Hypothalamus (tissue), 51 donors: ENCODE measurements at places on chromosomes 13 and 19.

GRCh38 chr19:15788594-15789270, 1.3 kb downstream of the OR10H5 start:
- DNase-seq = no peak

GRCh38 chr19:15671891-15672579, 852 bp upstream of the CYP4F12 start:
- no peak for DNase-seq

- no peak for DNase-seq
Measured at GRCh38 chr19:8585894-8586750, 8.9 kb upstream of the MYO1F start.

GRCh38 chr19:4660181-4660791, 9.9 kb downstream of the MYDGF start:
- no peak for DNase-seq

DNA sequence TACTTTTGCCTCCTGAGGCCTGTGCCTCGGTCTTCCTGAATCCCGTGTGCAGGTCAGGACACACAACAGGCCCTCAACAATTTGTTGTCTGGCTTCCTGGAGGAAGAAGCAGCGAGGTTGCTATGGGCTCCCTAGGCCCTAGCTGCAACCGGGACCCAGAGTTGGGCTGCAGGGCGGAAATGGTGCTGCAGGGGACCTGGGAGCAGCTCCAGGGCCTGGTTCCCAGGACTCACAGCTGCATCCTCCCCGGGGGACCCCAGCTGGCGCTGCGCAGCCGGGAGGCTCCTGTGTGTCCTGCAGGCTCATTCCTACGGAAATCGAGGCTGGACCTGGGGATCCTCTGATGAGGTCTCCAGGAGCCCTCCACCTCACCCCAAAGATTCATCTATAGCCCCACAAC, 999 bp upstream of the TNFAIP8L1 start:
- no peak for DNase-seq

DNA sequence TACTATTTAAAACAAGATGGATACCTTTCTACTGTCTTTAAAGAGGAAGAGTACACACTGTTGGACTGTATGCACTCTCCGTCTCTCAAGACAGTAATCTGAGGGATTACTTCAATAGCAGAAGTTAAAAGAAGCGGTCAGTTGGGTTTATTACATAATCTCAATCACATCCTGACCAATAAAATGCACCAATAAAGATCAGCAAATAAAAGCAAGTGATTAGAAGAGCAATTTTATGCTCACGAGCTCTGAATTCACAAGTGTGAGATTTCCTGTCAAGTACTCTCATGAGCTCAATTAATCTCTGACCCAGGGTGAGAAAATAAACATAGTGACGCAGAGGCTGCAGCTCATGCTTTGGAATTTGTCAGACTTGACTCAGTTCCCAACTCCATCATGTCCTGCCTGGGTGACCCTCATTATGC, 12.2 kb downstream of the ABCC4 start:
- no peak for DNase-seq

GRCh38 chr13:73708393-73708985, 425.7 kb downstream of the KLF12 start:
- no peak for DNase-seq

DNA sequence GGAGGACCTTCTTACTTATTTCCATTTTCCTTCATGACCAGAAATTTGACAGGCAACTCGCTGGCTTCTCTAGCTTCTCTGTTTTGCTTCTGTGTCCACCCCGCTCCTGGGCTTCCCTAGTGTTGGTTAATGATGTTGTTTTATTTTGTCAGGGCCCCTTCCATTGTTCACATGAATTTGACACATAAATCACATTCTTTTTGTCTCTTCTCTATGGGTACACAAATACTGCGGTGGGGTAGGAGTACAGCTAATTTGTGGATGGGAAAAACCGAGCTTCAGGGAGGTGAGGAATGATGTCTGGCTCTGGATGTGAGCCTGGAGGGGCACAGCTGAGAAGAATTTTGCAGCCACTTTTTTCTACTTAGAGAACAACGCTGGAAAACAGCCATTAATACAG, 199.8 kb downstream of the DNAJC15 start:
- DNase-seq = no peak

- no peak for DNase-seq
Measured at GRCh38 chr13:104389691-104390090, 1323.5 kb upstream of the SLC10A2 start.

DNA sequence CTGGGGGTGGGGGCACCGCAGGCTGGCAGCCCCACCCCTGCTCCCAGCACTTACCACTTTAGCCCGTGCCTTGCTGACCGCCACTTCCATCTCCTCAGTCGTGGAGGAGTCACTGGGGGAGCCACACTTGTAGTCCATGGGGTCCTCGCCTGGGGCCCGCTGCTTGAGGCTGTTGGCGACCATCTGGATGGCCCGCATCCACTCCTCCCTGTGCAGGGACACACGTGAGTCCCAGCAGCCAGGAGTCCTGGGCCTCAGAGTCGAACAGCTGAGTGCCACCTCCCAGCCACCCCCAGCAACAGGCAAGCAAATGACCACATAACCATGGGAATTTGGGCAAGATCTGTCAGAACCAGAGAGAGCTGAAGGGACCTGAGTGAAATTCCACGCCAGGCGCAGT, 16.0 kb upstream of the CCNP start:
- DNase-seq = no peak

DNA sequence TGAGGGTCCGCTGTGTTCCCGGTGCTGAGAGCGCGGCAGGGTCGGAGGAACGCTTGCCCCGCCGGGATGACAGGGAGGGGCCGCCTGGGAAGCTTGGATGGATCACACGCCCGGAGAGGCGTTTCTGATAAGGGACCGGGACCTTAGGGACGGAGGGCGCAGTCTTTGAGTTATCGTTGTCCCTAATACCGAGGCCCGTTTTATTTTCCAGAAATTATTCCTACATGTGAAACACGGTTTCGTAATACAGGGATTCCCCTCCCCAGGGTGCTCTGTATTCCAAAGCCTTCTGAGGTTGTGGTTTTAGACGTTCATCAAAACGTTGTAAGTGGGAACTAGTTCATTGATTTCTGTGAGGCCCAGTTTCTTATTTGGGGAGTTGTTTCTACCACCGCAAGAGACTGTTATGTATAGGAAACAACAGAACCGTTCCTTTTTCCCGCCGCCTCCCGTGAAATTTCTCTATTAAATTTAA, 752 bp downstream of the PDCD5 start:
- DNase-seq = no peak

DNA sequence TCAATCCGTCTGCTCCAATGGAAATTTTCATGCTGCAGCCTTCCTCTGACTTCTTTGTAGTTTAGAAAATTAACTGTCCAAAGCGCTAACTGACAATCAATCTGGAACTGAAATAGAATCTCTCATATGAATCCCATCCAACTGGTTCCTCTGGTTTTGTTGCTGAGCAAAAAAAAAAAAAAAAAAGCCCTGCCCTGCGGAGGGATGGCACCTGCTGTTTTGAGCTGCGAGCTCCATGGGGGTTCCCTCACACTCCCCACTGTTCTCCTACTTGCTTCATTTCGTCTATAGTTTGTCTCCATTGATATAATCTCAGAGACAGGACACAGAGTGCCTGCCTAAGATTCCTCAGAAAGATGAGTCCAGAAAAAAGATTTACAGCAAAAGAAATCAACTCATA, 33.4 kb downstream of the FAAP24 start:
- no peak for DNase-seq

GRCh38 chr19:53594811-53595509, 36.8 kb upstream of the DPRX start:
- no peak for DNase-seq

DNA sequence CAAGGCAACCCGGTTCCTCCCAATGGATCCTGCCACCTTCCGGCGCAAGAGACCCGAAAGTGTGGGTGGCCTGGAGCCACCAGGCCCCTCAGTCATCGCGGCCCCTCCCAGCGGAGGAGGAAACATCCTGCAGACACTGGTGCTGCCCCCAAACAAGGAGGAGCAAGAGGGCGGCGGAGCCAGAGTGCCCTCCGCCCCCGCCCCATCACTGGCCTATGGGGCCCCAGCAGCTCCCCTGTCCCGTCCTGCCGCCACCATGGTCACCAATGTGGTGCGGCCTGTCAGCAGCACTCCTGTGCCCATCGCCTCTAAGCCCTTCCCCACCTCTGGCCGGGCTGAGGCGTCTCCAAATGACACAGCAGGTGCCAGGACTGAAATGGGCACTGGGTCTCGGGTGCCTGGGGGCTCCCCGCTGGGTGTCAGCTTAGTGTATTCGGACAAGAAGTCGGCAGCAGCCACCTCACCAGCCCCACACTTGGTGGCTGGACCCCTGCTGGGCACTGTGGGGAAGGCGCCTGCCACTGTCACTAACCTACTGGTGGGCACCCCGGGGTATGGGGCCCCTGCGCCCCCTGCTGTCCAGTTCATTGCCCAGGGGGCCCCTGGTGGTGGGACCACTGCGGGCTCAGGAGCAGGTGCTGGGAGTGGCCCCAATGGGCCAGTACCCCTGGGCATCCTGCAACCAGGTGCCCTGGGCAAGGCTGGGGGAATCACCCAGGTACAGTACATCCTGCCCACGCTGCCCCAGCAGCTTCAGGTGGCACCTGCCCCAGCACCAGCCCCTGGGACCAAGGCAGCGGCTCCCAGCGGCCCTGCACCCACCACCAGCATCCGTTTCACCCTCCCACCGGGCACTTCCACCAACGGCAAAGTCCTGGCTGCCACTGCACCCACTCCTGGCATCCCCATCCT, 11.2 kb upstream of the PRR19 start:
- DNase-seq = no peak

GRCh38 chr19:45508861-45509691, 1.8 kb downstream of the VASP start:
- no peak for DNase-seq

DNA sequence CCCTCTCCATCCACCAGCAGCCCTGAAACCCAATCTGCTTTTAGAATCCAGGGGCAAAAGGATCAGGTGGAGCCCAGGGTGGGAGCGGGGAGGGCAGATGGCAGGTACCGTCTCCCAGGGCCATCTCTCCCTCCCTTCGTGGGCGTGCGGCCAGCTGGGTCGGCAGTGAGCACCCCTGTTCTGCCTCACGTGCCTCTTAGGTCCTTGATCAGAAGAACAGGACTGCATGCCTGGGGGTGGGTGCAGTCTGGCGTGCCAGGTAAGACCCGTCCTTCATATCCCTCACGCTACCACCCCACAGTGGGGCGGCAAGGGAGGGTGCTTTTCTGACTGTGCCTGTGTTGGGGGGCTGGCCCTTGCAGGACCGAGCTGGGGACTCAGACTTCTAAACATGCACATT, 2.0 kb downstream of the SLC8A2 start:
- DNase-seq = no peak

DNA sequence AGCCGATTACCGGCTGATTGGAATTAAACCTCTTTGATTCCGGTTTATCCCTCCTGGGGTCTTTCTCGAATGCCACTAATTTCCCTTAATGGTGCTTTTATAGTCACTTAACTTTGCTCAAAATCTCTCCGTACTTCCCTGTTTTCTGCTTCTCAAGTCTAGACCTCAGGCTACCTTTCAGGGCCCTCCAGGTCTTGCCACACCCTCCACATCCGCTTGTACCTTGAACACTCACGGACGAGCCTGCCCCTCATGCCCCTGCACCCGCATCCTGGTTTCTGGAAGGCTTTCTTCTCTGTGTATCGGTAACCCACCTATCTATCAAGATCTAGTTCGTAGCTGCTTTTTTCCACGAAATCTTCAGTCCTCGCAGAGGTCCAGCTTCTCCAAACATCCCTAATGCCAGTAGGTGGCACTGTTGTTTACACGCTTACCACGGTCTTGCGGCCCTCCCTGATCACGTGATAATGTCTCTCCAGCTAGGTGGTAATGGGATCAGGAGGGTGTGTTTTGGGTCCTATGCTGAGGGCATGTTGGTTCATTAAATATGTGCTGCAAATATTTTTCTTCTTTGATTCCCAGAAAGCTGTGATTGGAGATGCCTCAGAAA, 13.8 kb downstream of the ATP12A start:
- no peak for DNase-seq

DNA sequence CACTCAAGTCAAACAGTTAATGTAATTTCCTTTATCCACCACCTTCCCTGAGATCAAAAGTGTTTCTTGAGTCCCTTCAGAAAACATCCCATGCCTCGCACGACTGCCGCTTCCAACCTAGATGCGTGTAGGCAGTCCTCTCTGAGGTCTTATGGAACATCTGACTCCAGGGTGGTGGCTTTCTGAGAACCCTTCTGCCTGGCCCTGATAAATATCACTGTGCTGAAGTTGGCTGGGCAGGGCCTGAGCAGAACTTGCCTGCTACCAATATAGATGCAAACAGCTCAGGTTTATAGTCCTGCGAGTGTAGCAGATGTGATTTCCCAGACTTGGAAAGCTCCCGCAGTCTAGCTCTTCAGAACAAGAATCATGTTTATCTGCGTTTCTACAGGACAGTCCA, 61.1 kb upstream of the GPR12 start:
- DNase-seq = no peak

DNA sequence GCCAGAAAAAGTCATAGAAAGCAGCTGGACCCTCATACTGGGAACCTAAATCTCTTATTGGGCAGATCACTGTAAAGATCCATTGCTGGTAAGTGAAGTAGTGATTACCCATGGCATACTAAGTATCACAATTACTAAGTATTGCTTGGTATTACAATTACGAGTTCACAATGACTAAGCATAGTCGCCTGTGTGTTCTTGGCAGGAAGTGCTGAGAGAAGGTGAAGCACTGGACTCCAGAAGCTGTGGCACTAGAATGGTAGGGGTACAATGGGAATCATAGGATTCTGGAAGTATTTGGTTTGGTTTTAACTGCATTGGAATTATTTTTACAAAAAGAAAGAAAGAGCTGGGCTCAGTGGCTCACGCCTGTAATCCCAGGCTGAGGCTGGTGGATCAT, 20.3 kb downstream of the LGALS16 start:
- no peak for DNase-seq

DNA sequence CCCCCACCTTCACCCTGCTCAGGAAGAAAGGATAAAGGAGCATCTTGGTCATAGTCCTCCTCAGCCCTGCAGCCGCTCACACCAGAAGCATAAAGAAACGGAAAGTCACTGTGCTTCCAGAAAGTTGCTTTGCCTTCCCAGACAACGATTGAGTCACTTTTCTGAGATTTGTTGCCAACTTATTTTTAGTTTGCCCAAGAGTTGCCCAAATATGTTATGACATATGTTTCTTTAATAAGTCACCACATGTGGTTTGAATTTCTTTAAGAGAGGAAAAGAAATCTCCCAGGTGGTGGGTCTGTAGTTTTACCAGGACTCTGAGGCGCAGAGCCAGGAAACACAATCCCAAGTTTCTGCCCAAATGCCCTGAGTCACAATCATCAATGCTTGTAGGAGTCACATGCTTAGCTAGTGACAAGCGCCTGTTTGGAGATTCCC, 63.4 kb upstream of the LRCH1 start:
- no peak for DNase-seq

GRCh38 chr13:87889254-87889653, 218.1 kb downstream of the SLITRK5 start:
- DNase-seq = no peak

GRCh38 chr13:30654430-30654829, 36.7 kb downstream of the USPL1 start:
- DNase-seq = no peak

GRCh38 chr13:74287724-74288169, 153.5 kb upstream of the KLF12 start:
- peak; percentile 48 for DNase-seq
